ENCODE measurements at places on chromosomes 7 and 10.

DNA sequence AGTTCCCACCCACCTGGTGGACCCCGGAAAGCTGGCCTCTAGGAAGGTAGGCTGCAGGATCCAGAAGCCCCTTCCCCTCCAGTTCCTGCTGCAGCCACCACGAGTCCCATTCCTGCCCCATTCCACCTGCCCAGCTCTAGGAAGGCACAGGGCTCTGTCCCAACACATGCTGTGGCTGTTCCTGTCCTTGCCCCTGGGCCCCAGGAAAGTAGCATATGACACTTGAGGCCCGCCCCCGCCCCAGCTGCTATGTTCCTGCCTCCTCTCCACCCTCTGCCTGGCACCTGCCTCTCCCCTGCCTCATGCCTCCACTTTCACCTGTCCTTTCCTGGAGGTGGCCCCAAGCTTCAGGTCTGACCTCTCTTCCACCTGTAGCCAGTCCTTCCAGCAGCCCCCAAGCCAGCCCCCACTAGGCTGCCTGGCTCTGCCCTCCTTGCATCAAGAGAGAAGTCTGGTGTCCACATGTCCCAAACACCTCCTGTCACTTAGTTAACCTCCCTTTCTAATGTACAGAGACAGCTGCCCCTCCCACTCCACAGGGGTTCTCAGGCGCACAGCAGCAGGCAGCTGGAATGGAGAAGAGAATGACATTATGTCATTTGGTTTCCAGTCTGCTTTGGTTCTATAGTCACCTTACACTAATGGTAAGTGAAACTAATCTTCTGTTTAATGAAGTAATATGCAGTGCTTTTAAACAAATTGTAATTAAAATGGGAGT, 22.7 kb downstream of the YKT6 start:
- no peak for DNase-seq

GRCh38 chr7:55786901-55787300, 75.7 kb downstream of the SEPTIN14 start:
- DNase-seq, result no peak

GRCh38 chr10:95039281-95039680, 30.0 kb downstream of the CYP2C8 start:
- no peak for DNase-seq

GRCh38 chr10:86342111-86342863, 24.3 kb downstream of the GRID1 start:
- no peak for DNase-seq

DNA sequence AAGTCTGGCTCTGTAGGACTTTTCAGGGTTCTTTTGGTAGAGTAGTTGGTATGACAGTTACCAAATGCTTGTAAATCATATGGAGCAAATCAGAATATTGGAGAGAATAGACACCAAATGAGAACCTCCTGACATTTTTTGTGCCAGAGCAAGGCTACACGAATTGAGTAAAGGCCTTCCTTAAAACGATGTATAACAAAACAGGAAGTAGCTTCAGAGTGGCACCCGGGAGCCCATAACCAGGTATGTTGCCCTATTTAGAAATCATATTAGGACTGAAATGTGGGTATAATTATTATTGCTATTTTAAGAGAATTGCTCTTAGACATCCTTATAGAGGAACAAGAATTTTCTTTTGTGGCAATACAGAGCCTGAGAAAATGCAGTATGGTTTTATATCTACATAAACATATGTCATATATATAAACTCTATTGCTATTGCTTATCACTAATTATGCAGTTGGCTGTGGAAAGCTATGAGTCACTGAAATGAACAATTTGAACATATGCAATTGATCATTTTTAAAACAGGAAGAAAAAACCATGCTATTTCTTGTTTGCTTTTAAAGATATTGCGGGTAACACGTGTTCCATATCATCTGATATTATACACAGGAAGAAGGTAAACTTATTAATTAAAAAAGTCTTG, 197.4 kb upstream of the MTPN start:
- DNase-seq, result no peak

DNA sequence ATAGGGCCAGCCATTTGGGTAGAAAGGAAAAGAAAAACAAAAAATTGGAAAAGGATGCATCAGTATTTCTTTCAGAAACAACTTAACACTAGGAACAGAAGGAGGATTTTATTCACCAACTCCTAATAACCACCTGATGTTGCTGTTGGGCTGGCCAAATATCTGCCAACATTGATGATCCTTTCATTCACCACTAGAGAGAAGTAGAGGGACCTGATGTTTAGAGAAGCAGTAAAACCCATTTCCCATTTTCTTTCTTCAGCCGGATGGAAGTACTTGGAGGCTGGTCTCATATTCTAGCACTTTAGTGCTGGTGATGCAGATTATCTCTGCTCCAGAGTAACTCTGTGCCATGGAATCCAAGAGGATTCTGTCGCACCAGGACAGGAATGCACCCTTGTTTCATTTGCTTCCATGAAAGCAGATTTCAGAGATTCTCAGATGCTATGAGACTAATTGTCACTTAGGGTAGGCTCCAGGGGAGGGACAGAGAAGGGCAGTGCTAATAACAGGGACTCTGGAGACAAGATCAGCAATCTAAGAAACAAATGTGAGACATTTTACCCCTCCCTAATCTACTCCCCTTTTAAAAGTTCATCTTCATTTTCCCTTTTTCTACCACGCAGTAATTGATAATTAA, 3.1 kb downstream of the KLLN start:
- no peak for DNase-seq

DNA sequence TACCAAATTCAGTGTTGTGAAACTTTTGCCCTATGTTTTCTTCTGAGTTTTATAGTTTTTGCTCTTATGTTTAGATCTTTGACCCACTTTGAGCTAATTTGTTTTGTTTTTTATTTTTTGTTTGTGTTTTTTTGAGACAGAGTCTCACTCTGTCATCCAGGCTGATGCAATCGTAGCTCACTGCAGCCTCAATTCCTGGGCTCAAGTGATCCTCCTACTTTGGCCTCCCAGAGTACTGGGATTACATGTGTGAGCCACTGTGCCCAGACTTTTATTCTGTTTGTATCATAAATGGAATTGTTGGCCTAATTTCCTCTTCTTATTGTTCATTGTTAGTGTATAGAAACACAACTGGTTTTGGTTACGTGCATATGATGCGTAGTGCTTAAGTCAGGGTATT, 43.2 kb upstream of the ZMIZ2 start:
- no peak for DNase-seq

DNA sequence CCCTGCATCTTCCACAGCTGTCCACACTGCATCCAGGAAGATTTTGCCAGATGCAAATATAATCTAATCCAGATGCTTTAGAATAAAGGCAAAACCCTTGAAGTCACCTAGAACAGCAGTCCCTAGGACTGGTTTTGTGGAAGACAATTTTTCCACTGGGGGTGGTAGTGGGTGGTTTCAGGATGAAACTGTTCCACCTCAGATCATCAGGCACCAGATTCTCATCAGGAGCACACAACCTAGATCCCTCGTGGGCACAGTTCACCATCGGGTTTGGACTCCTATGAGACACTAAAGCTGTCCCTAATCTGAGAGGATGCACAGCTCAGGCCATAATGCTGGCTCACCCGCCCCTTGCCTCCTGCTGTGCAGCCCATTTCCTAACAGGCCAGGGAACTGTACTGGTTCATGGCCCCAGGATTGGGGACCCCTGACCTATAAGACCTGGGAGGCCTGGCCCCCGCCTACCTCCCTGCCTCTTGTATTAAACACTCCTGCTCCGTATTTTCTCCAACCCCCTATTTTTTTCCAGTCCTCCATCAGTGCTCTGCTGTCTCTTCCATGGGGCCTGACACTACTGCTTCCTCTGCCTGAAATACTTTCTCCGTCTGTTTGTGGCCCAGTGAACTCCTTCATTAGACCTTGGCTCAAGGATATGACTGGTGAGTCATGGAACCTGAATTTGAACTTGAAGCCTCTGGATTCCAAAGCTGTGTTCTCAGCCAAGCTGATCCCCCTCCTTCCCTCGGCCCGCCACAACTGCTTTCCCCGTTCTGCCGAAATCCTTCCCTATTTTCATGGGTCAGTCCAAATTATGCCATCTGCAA, 79.9 kb upstream of the RHEB start:
- no peak for DNase-seq

All from stimulated activated CD8-positive, alpha-beta memory T cell treated with anti-CD3 and anti-CD28 coated beads, Interleukin-7, amount 100 ng/mL, for 48 hours (primary cell).